NCI-H187 treated with DMSO at 0.1 percent for 48 hours (cell line): ENCODE measurements at places on chromosomes 16 and 17.

GRCh38 chr16:87076950-87077749 is 240.0 kb downstream of the C16orf95 start:
- no peak for DNase-seq

DNA sequence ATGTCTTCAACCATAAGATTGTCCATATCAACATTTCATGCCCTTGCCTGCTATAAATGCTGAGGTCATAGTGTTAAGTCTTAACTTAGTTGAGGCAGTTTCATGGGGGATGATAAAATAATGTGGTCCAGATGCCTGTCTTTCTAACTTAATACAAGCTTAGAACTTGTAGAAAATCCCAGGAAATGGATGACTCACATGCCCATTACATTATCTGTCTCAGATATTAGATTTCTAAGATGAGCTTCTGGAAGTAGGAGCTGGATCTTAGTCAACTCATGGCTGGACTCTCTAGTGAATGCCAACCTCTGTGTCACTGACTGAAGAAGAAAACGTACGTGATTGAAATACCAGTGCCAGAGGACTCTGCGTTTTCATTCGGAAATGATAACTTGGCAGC is 797.5 kb upstream of the EEF2KMT start:
- no peak for DNase-seq

GRCh38 chr17:65551267-65552040 is 10.0 kb downstream of the AXIN2 start:
- DNase-seq: no peak

DNA sequence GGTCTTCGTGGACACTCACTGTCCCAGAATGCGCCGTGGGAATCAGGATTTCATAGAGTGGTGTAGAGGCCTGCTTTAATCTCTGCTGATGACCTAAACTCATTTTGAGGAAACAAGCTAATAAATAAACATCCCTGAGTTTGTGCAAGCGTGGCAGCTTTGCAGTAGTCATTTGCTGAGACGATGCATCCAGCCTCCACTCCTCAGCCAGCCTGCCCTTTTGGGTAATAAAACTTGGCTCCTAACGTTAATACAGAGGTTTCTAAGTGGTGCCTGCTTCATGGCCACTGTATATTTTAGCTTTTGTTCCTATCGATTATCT is 1.3 kb downstream of the DGKE start:
- DNase-seq: no peak

- no peak for DNase-seq
Measured at GRCh38 chr17:7932483-7932891, 481 bp downstream of the CNTROB start.

DNA sequence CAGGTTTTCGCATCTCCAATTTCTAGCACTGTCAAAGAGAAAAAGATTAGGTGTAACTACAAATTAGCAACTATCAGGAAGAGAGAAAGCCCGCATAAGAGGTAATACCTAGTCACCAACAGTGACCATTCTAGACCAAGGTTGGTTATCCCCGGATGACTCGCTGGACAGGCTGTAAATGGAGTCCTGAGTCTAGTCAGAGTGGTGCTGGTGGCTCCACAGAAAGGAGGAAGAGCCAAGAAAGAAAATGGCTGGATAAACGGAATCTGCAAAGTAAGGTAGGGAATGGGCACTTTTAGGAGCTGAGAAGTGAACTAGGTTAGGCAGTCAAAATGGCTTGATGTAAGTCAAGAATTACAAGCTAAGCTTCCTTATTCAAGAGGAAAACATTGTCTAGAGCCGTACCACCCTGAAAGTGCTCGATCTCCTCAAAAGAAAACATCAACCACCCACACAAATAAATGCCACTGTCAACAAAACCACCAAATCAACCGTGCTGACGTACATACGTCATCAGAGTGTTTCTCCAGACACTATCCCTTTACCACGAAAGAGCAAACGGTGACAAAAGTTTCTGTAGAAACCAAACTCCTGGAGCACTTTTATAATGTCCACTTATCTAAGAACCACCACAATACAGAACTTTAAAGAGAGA is 2.2 kb downstream of the GSPT1 start:
- DNase-seq: no peak

DNA sequence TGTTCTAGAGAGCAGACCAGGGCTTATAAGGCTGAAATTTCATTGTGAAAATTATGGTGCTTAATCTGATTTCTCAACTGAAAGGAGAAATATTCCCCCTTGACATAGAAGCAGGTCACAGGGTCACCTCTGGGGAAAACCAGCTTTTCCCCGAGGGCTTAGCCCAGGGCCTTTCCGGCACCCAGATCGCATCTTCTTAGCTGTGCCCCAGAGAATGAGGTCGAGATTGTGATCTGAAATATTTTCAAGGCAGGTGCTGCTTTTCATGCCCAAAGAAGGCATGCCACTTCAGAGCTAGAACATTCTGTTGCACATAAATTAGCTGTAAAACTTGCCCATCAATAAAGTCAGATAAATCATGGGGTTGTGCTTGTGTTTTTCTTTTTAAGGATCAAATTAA is 25.4 kb upstream of the ARHGAP17 start:
- DNase-seq: no peak

DNA sequence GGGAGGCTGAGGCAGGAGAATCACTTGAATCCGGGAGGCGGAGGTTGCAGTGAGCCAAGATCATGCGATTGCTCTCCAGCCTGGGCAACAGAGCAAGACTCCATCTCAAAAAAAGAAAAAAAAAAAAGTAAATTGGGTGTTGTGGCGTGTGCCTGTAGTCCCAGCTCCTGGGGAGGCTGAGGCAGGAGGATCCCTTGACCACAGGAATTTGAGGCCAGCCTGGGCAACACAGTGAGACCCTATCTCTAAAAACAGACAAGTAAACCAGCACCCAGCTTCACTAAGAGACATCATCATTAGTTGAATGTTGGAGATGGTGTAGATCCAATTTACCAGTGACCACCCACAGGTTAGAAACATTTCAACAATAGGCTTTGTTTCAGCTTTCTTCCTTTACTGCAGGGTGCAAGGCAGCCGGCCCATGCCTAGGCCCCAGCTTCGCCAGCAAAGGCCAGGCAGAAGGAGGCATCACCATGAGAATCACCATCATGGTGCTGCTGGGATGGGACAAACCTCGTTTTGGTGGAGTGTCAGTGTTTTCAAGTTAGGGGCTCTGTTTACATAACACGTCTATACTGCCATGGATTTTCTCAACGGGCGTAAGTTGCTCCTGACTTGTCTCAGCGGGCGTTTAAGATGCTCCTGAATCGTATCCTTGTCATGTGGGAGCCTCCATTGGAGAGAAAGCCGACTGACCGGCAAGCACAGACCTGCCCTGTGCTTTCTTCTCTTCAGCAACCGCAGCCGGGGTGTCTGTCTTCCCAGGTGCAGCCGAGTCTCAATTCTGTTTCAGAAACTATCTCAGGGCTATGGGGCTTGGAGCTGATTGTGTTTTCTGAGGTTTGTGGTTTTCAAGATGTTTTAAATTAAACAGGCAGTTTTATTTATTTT is 7.3 kb downstream of the TCF25 start:
- DNase-seq: peak; percentile 9

GRCh38 chr17:6100891-6101500 is 30.8 kb downstream of the WSCD1 start:
- DNase-seq: no peak

DNA sequence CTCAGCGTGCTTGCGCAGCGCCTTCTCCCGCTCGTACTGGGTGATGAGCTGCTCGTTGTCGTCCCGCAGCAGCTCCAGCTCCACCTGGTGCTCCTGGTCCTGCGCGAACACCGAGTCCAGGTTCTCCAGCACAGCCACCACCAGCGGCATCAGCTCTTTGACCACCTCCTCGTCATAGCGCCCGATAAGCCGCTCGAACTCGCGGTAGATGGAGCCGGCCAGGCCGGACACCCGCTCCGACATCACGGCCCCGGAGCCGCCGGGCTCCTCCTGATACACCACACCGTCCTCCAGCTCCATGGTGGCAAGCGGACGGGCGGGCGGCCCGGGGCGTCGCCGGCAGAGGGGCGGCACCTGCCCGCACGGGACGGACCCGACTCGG is 320 bp downstream of the SPAG9 start:
- no peak for DNase-seq

GRCh38 chr17:17766077-17766743 is 70.6 kb downstream of the SREBF1 start:
- DNase-seq: no peak

GRCh38 chr16:12680531-12680930 is 123.2 kb downstream of the CPPED1 start:
- no peak for DNase-seq

GRCh38 chr16:53018834-53019416 is 33.8 kb downstream of the CHD9NB start:
- no peak for DNase-seq

GRCh38 chr17:65515959-65516948 is 45.2 kb downstream of the AXIN2 start:
- peak; percentile 9 for DNase-seq

DNA sequence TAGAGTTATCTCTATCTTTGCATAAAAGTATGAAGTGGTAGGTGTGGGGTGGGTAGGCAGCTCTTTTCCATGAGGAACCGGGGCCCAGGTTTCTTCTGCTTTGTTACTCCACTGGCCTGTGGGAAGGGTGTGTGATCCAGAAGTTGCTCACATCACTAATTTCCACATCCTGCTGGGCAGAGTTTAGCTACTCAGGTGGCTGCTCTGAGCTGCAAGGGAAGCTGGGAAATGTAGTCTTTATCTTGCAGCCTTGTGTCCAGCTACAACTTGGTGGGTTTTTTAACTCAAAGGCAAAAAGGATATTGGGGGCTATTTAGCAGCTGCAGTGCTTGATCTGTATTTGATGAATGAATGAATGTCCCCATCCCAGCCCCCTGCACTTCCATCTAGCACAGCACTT is 335.3 kb downstream of the SNX29 start:
- DNase-seq: no peak

GRCh38 chr17:79188048-79188447 is 113.4 kb downstream of the ENGASE start:
- DNase-seq: no peak

GRCh38 chr16:89442588-89442987 is 47.8 kb downstream of the ANKRD11 start:
- DNase-seq: no peak

DNA sequence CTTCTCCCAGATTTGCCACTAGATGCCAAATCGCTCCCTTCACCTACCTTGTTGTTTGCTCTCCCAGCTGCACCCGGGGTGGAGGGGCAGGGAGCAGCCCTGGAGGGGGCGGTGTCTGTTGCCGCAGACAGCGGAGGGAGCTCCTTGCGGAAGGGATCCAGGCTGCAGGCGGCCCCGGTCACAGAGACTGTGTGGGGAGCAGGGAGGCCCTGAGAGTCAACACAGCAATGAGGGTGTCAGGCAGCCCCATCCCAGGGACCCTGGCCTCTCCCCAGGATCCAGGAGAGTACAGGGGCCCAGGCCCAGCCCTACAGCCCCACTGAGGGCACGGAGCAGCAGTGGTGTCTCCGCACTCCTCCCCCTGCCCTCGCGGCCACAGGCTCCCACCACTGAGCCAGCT is 50.5 kb upstream of the CHMP6 start:
- no peak for DNase-seq

DNA sequence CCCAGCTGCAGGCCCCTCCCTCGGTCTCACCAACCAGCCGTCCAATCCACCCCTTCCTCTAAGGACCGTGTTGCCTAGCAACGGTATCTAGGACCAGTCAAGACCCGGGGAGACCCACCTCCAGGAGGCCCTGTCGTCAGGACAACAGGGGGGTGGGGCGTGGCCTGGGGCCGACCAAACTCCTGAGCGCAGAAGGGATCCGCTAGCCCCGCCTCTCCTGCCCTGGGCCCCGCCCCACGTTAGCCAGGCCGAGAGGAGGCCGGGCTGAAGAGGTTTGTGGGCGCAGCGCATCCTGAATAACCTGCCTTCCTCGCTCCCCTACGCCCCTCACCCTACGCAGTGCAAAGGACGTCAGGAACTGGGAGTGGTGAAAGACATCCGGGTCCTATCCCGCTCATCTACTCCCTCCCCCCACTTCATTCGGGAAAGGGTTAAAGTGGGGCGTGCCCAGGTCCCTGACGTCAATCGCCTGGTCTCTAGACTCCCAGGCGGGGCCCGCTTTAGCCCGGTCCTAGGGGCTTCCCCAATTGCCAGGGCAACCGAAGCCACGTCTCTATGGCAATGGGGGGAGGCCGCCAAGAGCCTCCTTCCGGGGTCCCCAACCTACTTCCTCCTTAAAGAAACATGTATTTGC is 14.7 kb downstream of the DLG4 start:
- DNase-seq: no peak

GRCh38 chr17:76492989-76493501 is 8.2 kb downstream of the RHBDF2 start:
- DNase-seq: no peak

DNA sequence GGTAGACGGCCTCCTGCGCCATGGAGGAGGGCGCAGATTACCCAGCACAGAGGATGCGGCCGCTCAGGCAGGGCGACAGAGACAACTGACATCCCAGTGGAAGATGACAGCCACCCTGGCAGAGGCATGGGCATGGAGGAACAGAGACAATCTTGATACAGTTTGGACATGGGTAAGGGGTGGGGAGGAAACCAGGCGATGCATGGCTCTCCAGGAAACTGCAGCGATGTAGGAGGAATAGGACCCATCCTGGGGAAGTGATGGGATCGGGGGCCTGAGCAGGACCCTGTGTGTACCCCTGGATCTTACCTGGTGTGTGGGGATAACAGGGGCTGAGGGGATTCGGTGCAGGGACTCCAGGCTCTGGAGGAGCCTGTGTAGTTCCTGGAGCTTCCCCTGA is 4.6 kb downstream of the OSBPL7 start:
- DNase-seq: no peak

- DNase-seq: no peak
Measured at GRCh38 chr17:47315451-47316266, 8.1 kb upstream of the EFCAB13 start.

- DNase-seq: no peak
Measured at GRCh38 chr17:9151091-9151490, 129.8 kb downstream of the NTN1 start.

DNA sequence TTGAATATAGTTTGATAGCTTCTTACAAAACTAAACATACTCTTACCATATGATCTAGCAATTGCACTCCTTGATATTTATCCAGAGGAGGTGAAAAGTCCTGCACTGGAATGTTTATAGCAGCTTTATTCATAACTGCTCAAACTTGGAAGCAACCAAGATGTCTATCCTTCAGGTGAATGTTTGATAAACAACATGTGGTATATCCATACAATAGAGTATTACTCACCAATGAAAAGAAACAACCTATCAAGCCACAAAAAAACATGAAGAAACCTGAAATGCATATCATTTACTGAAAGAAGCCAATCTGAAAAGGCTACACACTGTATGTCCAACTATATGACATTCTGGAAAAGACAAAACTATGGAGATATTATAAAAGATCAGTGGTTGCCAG is 16.1 kb downstream of the STAT3 start:
- DNase-seq: no peak

GRCh38 chr17:21019976-21020586 is 22.7 kb downstream of the USP22 start:
- DNase-seq: no peak

DNA sequence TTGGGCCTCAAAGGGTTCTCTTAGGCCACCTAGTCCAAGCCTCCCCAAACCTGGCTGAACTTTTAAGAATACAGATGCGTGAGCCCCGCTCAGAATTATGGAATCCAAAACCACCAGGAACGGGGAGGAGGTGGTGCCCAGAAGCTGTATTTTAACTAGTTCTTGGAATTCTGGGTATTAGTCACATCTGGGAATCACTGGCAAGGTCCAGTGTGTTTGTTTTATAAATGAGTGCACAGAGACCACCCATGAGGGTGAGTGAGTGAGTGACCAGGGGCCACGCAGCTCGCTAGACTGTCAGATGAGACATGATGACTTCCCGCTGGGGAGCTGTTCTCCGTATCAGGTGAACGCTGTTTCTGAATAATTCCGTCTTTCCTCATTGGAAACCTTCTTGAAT is 14.2 kb downstream of the KLHL36 start:
- DNase-seq: no peak
